ENCODE measurements at places on chromosomes 13 and 19.

DNA sequence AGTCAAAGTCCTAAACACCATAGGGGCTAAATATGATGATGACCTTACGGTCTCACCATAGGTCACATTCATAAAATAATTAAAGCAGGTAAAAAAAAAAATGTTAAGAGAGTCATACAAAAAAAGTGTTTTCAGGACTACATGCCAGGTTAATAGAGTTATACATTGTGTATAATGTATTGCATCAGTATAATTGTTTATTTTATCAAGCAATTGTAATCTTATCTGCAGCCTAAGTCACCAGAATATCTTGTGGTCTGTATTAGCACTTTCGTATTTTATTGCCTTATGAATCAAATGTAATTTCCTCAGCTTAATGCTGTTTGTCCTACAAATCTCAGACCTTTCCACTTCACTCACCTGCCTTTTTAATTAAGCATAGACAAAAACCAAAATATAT is 972.9 kb upstream of the PCDH20 start:
- DNase-seq, result no peak

DNA sequence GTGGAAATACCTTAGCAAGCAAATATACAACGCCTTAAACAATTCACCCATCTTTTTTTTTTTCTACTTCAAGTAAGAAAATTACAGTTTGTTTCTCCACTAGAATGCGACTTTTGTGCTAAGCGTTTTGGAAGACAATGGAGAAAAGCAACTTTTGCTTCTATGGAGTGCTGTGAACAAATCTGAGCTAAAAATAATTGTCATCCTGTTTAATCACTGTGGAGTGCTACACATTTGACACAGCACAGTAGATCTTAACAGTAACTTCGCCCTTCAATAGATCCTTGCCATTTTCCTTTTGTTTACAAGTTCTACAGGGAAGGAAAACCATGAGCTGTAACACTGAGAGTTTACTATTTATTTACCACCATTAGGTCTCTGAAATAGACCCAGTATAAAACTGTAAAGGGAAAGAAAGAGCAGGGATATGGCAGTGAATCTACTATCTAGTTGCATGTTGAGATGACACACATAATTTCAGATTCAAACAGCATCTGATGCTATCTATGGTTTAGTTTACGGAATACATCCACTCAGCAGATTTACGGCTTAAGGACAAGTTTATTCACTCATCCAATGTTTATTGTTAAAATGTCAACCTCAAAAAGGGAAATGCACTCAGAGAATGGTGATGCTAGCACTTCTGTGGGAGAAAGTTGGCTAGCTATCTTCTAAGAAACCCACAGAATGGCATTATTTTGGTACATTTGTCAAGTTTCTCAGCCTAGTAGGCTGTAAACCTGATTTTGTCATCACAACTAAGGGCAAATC is 175.3 kb downstream of the VWA8 start:
- no peak for DNase-seq

GRCh38 chr13:60094385-60095088 is 69.2 kb downstream of the DIAPH3 start:
- no peak for DNase-seq

DNA sequence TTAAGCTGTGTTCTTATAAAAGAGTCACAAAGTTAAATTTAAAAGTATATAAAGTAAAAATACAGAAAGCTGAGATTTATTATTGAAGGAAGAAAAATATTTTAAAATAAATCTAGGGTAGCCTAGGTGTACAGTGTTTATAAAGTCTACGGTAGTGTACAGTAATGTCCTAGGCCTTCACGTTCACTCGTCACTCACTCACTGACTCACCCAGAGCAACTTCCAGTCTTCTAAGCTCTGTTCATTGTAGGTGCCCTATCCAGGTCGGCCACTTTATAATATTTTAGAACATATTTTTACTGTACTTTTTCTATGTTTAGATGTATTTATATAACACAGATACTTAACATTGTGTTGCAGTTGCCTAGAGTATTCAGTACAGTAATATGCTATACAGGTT is 47.4 kb downstream of the NDFIP2 start:
- DNase-seq, result no peak

DNA sequence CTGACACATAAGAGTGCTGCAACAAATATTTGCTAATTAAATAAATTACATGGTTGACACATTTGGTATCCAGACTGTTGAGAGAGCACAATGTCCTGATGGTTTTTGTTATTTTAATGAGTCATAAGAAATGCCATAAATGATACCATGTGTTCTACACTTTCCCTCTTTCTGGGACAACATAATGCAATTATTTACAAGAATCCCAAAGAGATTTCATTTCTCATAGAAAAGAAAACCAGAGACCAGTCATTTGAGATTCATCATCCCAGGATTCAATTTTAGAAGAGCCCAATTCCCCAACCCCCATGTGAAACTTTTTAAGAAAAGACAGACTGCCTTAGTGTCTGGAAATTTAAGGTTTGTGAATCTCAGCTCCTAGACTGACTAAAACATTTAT is 399.6 kb downstream of the DCT start:
- no peak for DNase-seq

DNA sequence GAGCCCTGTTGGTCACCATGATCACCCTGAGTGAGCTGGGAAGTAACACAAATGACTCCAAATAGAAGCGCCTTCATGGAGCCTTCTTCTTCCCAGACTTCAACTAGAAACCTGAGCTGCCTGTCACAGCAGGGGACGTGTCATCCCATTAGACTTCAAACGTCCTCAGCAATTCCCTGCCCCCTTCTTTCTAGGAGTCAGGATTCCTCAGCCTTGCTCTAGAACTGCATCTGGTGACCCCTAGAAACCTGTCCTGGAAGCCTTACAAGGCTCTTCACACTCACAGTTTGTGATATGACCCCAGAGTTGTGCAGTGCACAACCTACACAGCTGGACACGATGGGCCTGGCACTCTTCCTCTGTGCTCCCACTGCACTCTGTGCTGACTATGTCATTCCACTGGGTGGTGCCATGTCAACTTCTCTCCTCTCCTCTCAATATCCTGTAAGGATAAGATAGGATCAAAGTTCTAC is 23.6 kb upstream of the TTYH1 start:
- DNase-seq, result no peak

GRCh38 chr13:106105153-106105552 is 430.3 kb downstream of the EFNB2 start:
- DNase-seq, result no peak

- no peak for DNase-seq
These were observed 60.6 kb downstream of the MLLT1 start for GRCh38 chr19:6219147-6219525.

DNA sequence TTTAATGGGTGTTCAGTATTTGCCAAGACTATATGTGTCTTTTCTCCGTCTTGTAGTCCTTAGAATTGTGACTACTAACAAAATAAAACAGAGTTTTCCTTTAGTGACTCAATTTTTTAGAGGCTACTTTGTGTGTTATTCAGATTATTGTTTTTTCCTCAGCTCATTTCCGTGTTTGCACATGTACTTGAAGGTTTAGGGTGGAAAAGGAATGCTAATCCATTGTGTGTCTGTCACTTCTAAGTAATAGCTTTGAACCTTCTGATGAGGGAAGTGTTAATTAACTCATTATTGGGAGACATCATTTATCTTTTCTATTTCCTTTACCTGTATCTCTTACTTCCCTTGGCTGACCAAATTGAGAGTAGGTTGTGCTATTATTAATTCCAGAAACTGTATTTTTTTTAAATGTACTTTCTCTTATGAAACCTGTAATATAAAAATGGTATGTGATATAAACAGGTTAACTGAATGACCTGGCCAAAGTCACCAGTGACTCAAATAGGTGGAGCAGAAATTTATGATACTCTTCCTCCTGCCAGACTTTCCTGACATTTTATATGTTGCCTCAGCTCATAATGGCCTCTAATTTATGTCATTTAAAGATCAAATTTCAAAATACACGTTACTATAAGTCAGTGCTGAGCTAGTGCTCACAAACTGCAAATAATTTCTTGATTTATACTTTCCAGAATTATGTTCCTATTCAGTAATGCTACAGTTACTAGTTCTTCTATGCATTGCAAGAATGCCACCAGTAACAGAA is 88.8 kb downstream of the LMO7 start:
- DNase-seq, result no peak

GRCh38 chr19:53991224-53992113 is at the start of gene CACNG6:
CACNG6 (plus strand) TSS chr19:53991637; CDS start chr19:53992878, 1,241 bp downstream.
- peak; percentile 79 for DNase-seq

- no peak for DNase-seq
These were observed 126.6 kb downstream of the USP12 start for GRCh38 chr13:27044837-27045570.

GRCh38 chr13:76703216-76703615 is 183.0 kb downstream of the KCTD12 start:
- no peak for DNase-seq

GRCh38 chr13:71469626-71470025 is 397.4 kb downstream of the DACH1 start:
- no peak for DNase-seq

- no peak for DNase-seq
These were observed 16.6 kb downstream of the CARD8 start for GRCh38 chr19:48239120-48239519.

GRCh38 chr13:44853641-44854040 is 135.6 kb downstream of the NUFIP1 start:
- no peak for DNase-seq

DNA sequence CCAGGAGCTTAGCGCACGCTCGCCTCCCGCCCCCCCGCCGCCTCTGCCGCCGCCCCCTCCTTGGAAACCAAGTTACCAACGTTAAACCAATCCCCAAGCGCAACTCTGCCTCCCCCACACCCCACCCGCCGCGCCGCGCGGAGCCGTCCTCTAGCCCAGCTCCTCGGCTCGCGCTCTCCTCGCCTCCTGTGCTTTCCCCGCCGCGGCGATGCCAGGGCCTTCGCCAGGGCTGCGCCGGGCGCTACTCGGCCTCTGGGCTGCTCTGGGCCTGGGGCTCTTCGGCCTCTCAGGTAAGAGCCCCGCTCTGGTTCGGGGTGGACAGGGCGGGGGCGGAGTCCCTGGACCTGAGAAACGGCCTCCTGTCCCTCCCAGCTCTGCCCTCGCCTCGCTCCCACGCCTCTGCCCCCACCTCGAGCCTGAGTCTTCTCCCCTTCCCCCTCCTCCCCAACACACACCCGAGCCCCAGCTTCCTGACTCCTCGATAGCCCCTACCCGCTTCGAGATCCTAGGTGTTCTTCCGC is at the start of gene ICAM5:
ICAM5 (plus strand) TSS at position 117 of the 521 bp plus-strand sequence; CDS start at position 209, 92 bp downstream.
- no peak for DNase-seq

DNA sequence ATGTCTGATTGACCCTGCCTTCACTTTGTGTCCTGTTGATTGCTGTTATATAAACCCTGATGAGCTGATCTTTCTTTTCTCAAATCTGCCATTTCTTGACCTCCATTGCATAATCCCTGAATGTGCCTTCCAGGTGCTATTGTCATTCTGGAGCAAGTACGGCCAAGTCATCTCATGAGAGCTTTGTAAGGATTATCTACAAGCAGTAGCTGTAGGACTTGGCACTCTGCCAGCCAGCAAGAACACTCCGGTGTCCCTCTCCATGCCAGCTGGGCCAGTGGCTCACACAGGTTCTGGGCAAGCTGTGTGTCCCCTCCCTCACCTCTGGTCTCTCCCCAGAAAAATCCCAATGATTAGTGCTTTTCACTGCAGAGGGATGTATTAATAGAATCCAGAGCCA is 348.1 kb downstream of the FOXO1 start:
- no peak for DNase-seq

DNA sequence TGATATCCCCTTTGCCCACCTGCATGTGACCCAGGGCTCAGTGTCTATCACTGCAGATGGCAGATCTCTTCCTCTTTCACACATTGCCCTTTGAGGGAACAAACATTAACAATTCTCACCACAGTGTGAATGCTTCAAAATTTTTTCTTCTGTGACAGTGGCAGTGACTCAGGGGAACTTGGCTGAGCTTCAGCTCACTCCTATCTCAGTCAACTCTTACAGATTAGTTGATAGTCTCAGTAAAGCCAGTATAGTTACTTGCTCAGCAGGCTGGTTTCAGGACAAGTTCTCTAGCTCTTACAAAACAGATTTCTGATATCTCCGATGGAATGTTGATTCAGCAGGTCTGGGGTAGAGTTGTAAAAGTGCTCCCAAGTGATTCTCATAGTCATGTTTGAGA is 166.9 kb downstream of the DLEU7 start:
- peak; percentile 4 for DNase-seq

DNA sequence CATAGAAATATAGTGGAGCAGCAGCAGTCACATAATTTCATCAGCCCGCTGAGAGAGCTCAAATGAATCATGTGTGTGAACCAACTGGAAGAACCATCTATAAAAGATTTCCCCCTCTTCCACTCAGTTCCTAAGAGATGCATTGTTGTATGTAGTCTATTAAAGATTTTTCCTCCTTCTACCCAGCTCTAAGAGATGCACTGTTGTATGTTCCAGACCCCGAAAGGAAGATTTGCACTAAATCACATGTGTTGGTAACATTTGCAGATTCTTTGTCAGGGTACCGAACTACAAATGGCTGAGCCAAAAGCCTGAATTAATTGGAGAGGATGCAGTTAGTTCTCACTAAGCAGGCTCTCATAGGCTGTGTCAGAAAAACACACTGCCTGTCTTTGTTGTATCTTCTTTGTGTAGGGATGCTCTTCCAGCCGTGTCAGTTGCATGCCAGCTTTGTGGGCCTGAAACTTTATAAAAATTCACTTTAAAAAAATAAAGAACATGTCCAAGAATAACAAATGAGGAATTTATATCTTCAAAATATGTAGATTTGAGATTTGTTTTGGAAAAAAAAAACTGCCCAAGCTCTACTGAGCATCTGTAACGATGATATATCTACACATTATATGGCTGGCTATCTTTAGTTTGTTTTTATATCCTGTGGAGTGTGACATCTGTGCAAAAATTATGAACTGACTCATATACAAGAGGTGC is 223.1 kb downstream of the MZT1 start:
- DNase-seq, result no peak

DNA sequence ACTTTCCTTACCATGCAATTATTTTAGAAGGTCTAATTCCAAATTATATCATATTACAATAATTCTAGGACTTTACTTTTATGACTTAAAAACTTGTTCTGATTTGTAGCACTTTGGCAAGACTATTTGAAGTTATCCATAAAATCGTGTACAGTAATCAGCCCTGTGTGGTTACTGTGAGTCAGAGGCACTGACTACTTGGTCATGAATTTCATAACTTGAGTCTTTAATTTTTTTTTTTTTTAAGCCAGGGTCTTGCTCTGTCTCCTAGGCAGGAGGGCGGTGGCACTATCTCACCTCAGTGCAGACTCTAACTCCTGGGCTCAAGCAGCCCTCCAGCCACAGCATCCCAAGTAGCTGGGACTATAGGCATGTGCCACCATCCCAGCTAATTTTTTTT is 1319.2 kb upstream of the SLC10A2 start:
- peak; percentile 9 for DNase-seq

GRCh38 chr19:53646144-53646543 is 14.3 kb downstream of the DPRX start:
- no peak for DNase-seq

- no peak for DNase-seq
These were observed 9.6 kb upstream of the UBL3 start for GRCh38 chr13:29859971-29860370.
